Fibroblast of skin of left biceps (primary cell): ENCODE measurements at places on chromosomes 4 and X.

DNA sequence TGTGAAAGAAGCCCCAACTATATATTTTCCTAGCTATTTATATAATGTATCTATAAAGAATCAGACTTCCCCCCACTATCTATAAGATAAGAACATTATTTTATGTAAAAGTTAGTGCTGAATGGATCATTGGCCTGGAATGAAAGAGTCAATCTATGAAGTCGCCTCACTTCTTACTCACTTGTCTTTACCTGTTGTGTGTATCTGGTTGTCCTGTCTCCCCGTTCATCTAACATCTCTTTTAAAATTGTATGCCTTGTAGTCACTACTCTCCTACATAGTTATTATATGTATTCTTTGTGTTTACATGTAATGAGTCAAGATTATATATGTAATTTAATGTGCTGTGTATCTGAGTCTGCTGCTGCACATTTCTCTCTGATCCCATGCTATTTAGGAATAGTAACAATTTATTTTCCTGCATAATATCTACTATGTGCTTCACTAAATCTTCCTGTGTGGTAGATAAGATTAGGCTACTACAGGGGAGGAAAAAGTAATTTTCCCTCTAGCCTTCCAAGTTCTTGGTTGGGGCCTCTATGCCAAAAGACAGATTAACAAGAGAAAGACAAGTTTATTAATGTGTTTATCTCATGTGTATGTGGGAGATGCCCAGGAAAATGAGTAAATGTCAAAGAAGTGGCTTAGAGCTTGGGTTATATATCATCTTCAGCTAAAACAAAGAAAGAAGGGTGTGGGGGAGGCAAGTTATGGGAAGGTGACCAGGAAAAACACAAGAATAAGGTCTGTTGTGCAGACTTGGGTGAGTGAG, 77.6 kb upstream of the FRMPD4 start:
- no peak for DNase-seq

DNA sequence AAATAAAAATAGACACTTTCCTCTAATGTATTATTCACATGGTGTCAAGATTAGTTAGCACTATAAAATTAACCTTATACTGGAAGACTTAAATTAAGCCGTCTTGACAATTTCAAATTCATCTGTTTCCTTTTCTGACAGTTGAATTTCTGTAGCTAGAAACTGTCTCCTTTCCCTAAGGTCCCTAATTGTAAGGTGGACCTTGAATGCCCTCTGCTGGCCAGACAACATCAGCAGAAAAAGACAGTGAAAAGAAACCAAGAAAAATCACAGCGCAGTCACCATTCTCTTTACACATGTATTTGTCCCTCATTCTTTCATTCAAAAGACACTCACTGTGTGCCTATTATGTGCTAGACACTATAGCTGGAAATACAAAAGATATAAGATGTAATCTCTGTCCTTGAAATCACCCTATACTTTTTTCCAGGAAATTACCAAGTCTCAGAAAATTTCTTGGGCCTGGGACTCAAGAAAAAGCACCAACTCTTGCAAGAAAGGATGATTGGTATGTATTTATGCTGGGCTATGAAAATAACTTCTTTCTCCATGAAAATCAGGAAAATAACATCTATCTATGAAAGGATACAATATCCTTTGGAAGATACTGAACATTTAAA, 32.7 kb upstream of the AMBN start:
- no peak for DNase-seq

GRCh38 chr4:10677796-10678497, 6.6 kb downstream of the CLNK start:
- no peak for DNase-seq

DNA sequence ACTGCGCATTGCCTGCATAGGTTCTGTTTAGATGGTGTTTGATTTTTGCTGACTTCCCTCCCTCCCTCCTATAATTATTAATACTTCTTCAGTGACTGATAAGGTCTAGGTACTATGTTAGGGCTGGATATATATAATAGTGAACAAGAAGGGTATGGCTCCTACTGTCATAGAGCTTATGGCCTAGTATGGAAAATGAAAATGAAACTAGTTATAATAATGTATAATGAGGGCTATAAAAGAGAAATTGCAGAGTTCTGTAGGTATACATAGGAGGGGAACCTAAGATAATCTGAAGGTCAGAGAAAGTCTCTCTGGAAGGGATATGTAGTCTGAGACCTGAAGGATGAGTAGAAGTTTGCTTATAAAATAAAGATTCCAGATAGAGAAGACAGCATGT, 102.1 kb downstream of the DCK start:
- DNase-seq = no peak

DNA sequence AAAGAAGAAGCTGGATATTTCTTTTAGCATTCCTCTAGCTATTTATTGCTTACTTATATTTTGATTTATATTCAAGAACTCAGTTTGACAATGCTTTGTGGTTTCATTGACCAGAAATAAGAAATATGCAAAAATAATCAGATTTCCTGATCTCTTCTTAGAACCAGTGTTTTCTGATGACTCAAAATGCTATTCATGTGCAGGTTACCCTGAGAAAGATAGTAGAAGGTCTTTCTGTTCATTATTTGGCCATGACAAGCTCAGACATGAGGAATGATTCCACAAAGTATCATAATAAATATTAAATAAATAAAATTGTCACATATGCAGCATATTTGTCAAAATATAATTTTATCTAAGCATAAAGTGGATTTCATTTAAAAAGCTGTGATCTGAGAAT, 24.1 kb downstream of the ADH7 start:
- no peak for DNase-seq

DNA sequence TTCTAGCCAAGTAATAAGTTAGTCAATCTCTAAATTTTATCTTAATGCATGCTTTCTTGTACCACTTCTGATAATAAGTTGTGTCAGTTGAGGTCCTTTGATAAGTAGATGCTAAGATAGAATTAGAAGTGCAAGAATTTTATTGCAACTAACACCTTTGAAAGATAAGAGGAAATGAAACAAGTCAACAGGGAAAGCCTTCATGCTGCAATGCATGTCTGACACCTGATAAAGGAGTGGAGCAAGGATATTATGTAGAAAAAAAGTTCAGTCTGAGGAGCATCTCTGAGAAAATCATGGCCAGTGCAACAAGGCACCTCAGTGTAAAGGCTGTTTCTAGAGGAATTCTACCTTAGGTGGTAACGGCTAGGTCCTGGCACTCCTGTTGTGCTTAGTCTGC, 210.7 kb upstream of the PPP1R2C start:
- DNase-seq = no peak

GRCh38 chr4:162869157-162869556, 297.5 kb downstream of the NAF1 start:
- no peak for DNase-seq

DNA sequence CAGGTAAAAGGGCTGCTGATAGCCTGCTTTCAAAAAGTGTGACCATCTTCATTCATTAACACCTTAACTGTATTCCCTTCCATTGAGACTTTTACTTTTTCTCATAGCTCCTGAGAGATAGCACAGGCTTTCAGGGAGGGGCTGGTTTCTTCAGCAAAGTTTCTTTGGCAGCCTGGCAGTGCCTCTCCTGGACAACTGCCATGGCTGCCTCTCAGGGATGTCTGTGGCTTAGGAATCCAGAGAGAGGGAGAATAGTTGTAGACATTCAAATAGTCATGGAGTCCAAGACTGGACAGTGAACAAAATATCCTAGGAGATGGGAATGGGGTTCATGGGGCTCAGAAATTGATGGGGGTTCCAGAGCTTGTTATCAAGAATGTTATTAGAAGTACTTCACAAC, 81.1 kb downstream of the FAM47B start:
- DNase-seq = no peak

DNA sequence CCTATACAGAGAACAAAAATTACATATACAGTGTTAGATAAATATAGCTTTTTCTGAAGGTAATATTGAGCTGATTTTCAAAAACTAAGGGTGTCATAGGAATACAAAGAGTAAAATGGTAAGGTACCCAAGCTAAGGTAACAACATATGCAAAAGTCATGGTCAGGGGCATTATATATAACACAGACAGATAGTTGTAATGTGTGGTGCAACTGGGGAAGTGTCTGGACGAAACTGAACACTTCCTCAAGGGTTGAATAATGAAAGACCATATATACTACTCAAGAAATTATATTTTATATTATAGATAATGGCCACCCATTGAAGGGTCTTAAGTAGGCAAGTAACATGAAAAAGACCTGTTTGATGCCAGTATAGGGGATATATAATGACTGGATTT, 262.1 kb upstream of the CXXC4 start:
- no peak for DNase-seq

DNA sequence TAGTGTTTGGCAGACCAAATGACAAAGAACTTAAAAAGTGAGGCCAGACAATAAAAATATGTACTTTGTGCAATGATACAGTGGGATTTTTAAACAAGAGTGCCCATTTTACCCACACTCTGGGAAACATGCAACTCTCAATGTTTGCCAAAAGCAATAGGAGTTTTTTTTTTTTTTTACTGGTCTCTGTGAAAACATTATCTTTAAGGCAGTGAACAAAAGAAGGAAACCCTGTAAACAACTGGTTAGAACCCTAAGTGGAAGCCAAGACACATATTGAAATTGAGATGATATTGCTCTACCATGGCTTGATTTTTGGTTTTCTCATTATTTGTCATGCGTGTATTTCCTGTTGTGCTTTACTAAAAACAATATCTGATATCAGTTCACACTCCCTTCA, 67.2 kb upstream of the PPP3CA start:
- DNase-seq = no peak

DNA sequence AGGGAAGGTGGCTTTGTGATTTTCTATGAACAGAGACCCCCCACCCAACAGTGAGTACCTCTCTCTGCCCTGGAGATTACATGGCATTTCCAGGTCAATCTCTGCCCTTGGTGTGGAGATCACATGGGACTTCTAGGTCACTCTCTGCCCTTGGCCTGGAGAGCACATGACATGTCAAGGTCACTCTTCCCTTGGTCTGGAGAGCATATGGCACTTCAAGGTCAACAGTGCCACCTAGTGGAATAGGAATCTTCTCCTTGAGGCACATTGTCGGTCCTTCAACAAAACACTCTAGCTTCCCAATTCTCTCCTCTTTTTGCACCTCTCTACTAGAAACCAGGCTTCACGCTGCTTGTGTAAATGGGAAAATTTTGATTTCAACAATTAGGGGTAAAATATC, 66.2 kb upstream of the TACR3 start:
- no peak for DNase-seq

DNA sequence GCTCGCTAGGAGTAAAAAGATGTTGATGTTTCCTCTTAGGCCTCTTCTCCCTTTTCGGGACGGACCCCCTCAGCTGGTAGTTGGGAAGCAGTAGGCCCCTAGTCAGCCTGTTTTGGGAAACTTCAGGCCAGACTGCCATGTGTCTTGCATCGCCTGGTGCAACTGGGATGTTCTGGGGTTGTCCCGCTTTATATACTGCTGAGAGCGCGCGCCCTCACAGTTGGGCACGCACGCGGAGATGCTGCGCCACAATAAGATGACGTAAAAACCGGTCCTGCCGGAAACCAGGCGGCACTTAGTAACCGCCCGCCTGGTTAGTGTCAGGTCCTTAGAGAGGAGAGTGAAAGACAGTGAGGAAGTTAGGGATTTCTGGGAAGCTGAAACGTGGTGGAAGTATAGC, 231.3 kb upstream of the CT83 start:
- DNase-seq = no peak
